ENCODE measurements at places on chromosomes 3 and 15.
A peak's percentile ranks its signal among the peaks of the same experiment; 100 is the strongest.

GRCh38 chr15:89085289-89085926 lies 2.8 kb upstream of the ABHD2 start:
- no peak for DNase-seq

- no peak for DNase-seq
These were observed 7.4 kb downstream of the GOLM2 start for GRCh38 chr15:44295750-44296431.

DNA sequence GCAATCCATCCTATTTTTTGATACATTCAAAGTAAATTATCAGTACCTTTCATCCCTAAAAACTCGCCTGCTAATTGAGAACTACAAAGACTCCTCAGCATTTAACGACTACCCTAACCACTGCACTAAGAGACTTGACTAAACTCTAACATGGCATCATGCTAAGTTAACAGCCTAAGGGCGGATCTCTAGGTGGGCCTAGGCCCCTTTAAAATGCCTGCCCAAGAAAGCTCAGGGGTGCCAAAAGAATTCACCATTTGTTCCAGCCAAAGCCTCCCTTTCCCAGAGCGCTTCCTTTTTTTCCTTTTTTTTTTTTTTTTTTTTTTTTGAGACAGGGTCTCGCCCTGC lies 568 bp upstream of the NEK4 start:
- no peak for DNase-seq

GRCh38 chr15:33313491-33313890 lies 2.7 kb downstream of the RYR3 start:
- DNase-seq = no peak

DNA sequence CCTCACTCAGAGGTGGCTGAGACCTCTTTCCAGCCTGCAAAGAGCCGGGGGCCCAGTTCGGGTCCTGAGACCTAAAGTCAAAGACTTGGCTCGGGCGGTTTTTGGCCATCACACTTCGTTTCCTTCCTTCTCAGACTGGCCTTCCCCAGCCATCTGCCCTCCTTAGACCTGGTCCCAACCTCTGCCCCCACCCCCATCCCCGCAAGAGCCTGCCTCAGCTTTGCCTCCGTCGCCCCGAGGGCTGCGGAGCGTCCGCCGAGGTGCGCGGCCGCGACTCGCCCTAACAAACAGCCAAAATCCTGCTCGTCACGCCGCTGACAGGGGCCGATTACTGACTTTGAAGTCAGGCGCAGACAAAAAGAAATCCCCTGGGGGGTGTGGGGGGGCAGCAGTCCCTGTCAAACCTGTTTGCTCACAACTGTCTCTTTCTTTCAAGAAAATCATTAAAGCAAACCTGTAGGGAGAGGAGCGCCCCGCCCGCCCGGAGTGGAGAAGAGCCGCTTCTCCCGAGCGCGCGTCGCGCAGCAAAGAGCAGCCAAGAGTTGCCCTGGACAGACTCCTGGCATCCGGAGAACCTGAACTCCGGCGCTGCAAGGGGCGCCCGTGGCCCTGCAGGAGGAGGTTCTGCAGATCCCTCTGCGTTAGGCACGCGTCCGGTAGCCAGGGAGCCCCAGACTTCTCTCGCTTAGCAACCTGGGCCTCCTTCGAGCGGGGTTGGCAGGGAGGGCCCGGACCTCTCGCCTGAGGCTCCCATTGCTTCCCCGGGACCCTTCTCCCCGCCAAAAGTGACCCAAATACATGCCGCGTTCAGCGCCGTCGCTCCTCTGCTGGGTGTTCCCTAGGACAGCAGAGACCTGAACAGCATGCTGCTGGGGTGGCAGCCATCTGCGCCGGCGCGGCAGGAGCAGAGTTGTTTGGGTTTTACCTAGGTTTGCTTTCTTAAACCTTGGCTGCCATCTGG lies 4.5 kb downstream of the SOX14 start:
- DNase-seq = no peak

- DNase-seq = no peak
These were observed 2.7 kb upstream of the PXK start for GRCh38 chr3:58329922-58330413.

- DNase-seq = peak; percentile 52
These were observed 129.9 kb upstream of the SAMMSON start for GRCh38 chr3:69869643-69870042.

DNA sequence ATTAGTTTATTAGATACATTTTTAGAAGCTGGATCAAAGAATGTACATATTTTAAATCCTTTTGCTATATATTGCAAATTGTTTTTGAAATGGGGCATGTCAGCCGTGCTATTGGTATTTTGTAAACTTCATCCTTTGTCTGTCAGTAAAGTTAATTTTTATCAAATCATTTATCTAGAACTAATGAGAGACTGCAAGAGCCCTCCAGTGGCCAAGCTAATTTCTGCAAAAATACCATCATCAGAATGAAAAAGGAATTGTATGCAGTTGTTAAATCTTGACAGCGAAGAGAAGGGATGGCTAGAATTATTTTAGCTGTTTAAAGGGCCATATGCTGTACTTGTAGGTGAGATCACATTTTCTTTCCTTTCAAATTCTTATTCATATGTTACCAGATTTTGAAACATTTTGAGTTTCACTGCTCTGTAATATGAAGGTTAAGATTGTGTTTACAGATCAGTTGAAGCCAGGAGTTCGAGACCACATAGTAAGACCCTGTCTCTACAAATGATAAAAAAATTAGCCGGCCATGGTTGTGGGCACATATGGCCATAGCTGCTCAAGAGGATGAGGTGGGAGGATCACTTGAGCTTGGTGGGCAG lies 8.1 kb upstream of the CLDN11 start:
- peak; percentile 32 for DNase-seq

DNA sequence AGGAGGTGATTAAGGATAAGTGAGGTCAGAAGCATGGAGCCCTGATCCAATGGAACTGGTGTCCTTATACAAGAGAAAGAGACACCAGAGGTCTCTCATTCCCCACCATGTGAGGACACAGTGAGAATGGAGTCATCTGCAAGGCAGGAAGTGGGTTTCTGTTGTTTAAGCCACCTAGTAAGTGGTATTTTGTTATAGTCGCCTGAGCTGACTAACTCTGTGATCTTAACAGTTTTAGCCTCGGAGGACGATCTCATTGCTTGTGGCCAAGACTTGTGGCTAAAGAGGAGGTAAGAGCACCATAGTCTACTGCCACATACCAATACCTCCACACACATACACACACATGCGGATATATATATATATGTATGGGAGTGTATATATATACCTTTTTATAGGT lies 73.8 kb downstream of the MCTP2 start:
- DNase-seq = peak; percentile 17

GRCh38 chr3:39150148-39150802 lies 3.1 kb downstream of the CSRNP1 start:
- DNase-seq = no peak

GRCh38 chr3:58202917-58203360 lies 7.8 kb downstream of the DNASE1L3 start:
- no peak for DNase-seq

- peak; percentile 28 for DNase-seq
These were observed 4.3 kb upstream of the MYL3 start for GRCh38 chr3:46867550-46867898.

DNA sequence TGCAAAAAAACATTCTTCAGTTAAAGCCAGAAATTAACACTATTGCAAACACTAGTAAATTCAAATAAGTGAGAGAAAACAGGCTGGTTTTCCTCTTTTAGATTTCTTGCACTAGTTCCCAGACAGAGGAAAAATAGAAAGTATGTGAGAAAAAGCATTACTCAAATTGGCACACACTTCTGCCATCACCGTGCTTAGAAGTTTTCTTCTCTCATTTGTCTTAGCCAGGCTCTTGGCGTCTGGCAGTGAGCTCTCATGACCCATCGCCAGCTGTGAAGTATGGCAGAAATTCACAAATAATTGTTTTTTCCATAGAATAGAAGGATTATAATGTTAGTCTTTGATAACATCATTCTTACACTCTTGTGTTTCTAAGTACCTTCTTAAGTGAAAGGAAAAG lies 515.9 kb downstream of the GBE1 start:
- DNase-seq = peak; percentile 9

- DNase-seq = no peak
These were observed 385.5 kb downstream of the IL20RB start for GRCh38 chr3:137343283-137343682.

GRCh38 chr15:40928821-40929659 lies at the start of gene DLL4:
Gene DLL4, plus strand, starts transcription at chr15:40929340. Its CDS starts 329 bp downstream, at chr15:40929669.
- DNase-seq = no peak

DNA sequence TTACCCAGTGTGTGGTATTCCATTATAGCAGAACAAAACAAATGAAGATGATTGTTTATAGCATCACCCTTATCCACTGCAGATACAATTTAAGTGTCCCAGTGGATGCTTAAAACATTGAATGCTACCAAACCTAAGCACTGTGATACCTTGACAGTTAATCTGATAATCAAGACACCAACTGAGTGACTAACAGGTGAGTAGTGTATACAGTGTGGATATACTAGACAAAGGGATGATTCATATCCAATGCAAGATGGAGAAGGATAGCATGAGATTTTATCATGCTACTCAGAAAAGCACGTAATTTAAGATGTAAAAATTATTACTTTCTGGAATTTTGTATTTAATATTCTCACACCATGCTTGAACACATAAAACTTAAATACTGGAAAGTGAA lies 1449.0 kb downstream of the OTOL1 start:
- DNase-seq = no peak

GRCh38 chr3:140268103-140268502 lies 333.1 kb downstream of the CLSTN2 start:
- DNase-seq = no peak

DNA sequence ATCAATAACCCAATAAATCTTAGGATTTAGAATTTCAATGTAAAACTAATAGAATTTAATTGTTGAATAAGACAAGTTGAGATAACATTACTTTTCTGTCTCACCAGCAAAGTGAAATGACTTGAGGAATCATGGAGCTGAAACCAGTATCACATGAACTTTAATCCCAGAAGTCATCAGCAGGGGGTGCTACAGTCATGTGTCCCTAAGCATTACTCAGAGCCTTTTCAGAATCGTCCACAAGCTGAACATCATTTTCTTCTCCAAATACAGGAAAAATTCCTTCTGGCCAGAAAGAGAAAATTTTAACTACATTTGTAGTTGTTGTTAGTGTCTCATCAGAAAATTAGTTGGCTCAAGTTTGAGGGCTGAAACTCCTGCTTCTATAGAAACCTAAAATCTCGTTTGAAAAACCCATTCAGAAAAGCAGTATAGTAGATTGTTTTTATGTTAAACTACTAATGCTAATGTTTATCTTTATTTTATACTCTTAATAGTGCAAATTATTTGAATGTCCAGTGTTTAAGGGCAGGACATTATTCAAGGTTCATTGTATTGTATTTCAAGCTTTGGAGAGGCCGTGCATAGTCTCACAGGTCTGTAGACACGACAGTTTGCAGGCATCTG lies 384.1 kb downstream of the PLOD2 start:
- peak; percentile 71 for DNase-seq

- DNase-seq = no peak
These were observed 22.6 kb downstream of the TGFBR2 start for GRCh38 chr3:30628901-30629590.

DNA sequence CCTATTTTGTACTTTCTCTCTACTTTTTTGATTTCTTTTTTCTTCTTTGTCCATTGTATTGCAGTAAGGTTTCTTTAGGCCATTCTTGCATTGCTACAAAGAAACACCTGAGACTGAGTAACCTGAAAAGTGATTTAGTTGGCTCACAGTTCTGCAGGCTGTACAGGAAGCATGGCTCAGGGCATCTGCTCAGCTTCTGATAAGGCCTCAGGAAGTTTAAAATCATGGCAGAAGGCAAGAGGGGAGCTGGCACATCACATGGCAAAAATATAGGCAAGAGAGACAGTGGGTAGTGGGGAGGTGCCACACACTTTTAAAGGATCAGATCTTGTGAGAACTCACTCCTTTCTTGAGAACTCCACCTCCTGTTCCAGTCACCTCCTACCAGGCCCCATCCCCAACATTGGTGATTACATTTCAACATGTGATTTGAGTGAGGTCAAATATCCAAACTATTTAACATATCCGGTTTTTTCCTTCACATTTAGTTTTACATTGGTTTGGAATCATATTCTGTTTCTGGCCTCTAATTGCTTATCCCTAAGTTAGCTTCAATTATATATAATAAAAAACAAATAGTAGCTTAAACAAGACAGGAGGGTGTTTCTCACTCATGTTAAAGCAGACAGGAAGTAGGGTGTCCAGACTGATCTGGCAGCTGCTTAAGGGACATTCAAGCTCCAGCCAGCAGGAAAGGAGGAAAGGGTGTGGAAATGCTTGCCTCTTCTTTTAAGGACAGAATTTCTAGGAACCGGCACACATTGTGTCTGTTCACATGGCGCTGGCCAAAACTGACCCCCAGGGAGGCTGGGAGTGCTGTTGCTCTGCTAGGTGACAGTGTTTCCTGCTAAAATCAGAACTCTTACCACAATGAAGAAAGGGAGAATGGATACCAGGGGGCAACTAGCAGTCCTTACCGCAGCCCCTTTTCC lies 28.8 kb upstream of the SKOR1 start:
- no peak for DNase-seq

GRCh38 chr15:66496951-66497501 lies 536 bp downstream of the SNAPC5 start:
- no peak for DNase-seq

GRCh38 chr3:149233323-149233722 lies 11.7 kb upstream of the CP start:
- no peak for DNase-seq

GRCh38 chr3:13197795-13198194 lies 124.6 kb upstream of the IQSEC1 start:
- DNase-seq = no peak

- DNase-seq = no peak
These were observed 6.2 kb downstream of the PAK6 start for GRCh38 chr15:40244961-40245523.

GRCh38 chr15:101171954-101172353 lies 79.9 kb downstream of the CHSY1 start:
- no peak for DNase-seq

DNA sequence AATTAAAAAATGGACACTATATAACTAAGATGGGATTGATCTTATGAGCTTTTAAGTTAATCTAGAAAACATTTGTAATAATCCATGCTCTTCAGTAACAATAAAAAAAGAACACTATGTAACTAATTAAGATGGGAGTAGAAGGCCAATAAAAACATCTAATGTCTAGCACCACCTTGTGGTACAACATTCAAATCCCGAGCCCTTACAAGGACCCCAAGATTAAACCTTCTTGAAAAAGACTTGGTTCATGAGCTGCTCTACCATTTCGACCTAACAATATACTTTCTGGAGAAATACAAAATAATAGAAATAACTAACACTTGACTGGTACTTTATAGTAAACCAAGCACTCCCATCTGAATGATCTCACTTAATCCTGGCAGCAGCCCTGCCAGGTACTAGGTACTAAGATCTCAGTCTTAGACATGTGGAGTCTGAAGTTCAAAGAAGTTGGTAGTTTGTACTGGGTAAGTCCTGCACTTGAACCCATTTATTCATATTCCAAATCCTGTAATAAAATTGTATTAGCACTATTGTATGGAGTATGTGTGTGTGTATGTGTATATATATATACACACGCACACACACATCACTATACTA lies 21.8 kb downstream of the METTL6 start:
- peak; percentile 60 for DNase-seq

- DNase-seq = no peak
These were observed 654 bp downstream of the RUBCN start for GRCh38 chr3:197736010-197736490.

Measured in fibroblast of upper back skin (primary cell).